ENCODE measurements at places on chromosomes 16 and 17.

DNA sequence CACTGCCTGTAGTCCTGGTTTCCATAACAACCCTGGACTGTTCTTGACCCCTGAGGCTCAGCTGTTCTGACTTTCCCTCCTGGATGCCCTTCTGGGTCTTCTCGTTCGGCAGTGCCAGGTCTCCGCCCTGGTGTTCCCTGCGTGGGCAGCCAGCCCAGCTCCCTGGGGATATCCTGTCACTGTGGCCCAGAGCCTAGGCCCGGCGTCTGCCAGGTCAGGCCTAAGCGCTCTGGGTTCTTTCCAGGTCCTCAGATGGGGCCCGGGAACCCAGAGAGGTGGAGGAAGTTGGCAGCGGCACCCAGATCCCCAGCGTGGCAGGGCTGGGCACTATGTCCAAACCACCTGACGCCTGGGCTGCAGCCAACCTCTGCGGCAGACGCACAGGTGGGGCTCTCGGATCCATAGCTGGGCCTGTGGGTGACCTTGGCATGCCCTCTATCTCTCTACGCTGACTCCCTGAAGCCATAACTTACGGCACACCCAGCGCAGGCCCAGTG is 12.5 kb upstream of the ATP2A3 start:
- no peak for DNase-seq

GRCh38 chr16:70804153-70804733 is 3.3 kb upstream of the VAC14 start:
- DNase-seq: no peak

DNA sequence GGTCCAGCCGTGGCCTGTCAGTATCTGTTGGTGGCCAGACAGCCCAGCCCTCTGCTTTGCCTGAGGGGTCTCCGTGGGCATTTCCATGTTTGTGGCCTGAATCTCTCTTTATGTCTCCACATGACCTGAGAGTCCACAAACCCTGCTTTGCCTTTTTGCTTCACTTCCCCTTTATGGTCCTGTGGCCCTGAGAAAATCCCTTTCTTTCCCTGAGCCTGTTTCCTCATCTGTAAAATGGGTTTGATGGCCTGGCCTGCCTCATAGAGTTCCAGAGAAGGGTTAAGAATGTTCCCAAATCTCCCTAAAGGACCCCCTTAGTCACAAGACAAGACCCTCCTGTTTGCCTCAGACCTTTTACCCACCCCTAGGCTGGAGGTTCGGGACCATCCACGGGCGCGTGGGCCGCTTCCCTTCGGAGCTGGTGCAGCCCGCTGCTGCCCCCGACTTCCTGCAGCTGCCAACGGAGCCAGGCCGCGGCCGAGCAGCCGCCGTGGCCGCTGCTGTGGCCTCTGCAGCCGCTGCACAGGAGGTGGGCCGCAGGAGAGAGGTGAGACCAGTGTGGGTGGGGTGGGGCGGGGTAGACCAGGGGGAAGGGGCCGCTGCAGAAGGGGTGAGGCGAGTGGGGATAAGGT is 26.2 kb upstream of the ALKBH5 start:
- DNase-seq: no peak

- DNase-seq: no peak
Observed at GRCh38 chr17:36931096-36931696, 6.1 kb upstream of the LHX1 start.

GRCh38 chr17:56125830-56126819 is 27.1 kb upstream of the ANKFN1 start:
- DNase-seq: no peak

Data from stimulated activated CD8-positive, alpha-beta memory T cell treated with anti-CD3 and anti-CD28 coated beads, Interleukin-4, amount 100 ng/mL, for 4 hours (primary cell).